ENCODE measurements at places on chromosomes 6 and 20.

GRCh38 chr6:115592025-115592424 is 468.7 kb downstream of the FRK start:
- no peak for DNase-seq

DNA sequence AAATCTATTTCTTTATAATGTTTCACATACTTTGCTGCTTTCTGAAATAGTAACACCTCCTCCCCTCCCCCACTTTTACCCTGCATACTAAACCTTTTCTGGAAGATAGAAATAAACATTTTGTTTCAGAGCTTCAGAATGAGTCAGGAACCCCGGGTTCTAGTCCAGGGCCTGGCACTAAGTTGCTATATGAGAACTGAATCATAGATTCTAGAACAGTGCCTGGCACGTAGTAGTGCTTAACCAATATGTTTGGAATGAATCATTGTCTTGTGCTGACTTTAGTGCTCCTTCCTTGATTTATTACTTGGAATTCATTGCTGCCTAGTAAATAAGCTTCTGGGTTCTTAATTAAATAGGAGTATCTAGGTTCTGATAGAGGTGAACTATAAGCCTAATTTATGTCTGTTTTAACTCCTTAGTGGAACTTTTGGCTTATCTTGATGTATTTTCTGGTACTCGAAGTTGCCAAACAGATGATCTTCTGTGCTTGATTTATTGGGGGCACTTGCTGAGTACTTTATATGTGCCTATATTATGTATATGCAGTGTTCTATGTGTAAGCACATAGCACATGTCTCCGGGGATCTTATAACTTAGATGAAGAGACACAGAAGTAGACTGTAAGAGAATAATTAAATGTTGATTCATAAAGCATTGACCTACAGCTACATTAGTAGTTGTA is 18.6 kb downstream of the TAB2 start:
- DNase-seq, result peak; percentile 31

- DNase-seq, result no peak
These were observed 17.2 kb downstream of the LAMP5 start for GRCh38 chr20:9531581-9531980.

- DNase-seq, result no peak
These were observed 2.2 kb upstream of the TUBB2B start for GRCh38 chr6:3229566-3230178.

DNA sequence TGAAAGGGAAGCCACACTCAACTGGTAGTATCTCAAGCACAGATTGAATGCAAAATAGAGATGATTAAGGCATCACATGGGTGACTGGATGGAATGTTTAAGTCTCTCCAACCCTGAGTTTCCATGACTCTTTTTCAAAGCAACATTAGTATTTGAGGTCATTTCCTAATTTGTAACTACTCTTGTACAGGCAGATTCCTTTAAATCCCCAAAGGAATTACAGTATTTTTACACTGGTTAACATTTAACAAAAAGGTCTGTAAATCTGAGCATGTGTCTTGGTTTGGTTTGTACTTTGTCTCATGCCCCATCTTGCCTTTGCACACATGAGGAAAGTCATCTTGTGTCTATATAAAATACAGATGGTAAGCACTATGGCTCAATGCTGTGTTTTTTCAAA is 15.1 kb downstream of the RMND1 start:
- DNase-seq, result no peak

- DNase-seq, result no peak
These were observed 292.1 kb downstream of the ADGB start for GRCh38 chr6:146890644-146891434.

- no peak for DNase-seq
These were observed 654.4 kb downstream of the EYS start for GRCh38 chr6:65052626-65053025.

- DNase-seq, result no peak
These were observed 29.5 kb downstream of the PXDC1 start for GRCh38 chr6:3721810-3722621.

- no peak for DNase-seq
These were observed 225.4 kb upstream of the PREP start for GRCh38 chr6:105628156-105628860.

DNA sequence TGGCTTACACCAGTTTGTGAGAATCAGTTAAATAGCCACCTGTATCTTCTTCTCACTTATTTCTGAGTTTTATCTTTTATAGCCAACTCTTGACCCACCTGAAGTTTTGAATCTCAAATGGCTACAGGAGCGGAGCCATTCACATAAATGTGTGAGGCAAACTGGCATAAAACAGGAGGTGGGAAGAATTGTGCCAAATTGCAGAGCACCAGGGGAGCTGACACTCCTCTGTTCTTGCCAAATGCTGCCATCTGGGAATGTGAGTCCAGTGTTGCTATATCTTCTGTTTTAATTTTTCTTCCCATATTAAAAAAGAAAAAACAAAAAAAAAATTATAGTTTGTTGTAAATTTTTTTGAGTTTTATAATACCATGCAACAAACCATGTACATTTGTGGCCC is 17.0 kb upstream of the RNF146 start:
- no peak for DNase-seq

DNA sequence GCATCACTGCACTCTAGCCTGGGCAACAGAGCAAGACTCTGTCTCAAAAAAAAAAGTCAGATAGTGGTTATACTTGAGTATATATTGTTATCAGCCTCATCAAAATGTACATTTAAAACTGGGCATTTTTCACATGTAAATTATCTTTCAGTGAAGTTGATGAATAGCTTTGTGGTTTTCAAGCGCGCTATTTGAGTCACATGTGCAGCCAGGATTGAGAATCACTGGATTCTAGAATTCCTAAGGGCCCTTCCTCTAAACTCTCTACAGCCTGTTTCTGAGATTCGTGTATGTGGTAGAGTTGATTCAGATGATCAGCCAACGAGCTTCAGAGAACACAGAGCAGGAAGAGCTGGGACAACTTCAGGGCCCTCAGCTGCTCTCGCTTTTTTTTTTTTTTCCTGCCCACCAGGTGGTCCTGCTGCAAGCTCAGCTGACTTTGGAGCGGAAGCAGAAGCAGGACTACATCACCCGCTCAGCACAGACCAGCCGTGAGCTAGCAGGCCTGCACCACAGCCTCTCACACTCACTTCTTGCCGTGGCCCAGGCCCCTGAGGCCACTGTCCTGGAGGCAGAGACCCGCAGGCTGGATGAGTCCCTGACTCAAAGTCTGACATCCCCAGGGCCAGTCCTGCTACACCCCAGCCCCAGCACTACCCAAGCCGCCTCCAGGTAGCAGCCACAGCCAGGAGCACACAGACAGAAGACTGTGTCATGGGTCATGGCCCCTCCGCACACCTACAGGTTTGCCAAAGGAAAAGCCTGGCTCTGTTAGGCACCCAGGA is 18.3 kb downstream of the C20orf173 start:
- no peak for DNase-seq

DNA sequence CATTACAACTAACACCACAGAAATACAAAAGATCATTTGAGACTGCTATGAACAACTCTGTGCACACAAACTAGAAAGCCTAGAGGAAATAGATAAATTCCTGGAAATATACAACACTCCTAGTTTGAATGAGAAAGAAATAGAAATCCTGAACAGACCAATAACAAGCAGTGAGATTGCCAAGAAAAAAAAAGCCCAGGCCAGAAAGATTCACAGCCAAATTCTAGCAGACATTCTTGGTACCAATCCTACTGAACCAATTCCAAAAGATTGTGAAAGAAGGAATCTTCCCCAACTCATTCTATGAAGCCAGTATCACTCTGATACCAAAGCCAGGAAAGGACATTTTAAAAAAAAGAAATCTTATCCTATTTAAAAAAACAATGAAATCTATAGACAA is 7.0 kb upstream of the CDK19 start:
- no peak for DNase-seq

DNA sequence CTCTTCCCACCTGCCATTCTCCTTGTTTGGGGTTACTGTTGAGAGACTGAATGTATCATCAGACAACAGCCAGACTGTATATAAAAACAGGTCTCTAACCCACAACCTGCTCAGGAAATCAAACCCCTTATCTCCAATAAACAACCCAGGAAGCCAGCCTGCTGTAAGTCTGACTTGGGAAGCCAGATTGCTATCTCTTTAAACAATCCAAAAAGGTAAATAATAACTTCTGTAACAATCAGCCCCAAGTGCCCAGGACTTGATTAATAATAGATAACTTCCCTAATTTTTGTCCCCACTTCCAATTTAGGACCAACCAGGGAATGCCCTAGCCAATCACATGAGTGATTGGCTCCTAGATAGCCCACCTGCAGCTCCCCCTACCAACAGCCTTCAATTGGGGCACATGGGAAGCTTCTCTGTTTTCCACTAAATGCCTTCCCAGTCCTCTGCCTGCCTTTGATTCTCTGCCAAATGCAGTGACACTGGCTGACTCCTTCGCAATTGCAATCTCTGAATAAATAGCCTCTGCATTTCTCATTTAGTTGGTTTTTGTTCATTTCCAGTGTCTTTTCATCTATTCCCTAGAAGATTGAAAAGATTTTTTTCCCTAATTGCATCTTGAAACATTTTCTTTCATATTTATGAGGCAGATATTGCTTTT is 117.1 kb upstream of the TAB2 start:
- DNase-seq, result no peak

DNA sequence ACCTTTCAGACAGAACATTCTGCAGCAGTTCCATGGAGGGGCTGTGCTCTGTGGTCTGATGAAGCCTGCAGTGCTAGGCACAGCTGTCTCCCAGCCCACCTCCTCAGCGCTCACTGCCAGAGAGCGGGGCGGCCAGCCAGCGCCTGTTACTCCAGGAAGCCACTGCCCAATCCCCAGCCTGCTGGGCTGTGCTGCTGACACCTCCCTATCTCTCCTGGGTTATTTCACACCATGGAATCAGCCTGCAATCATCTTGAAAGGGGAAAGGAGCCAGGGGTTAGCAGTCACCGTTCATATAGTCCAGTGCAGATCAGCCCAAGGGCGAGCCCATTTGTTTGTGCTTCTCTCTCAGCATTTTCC is 46.3 kb upstream of the NHSL1 start:
- DNase-seq, result no peak

- DNase-seq, result no peak
These were observed 10.0 kb downstream of the CEBPB start for GRCh38 chr20:50200482-50201104.

GRCh38 chr20:951384-952169 is 35.4 kb upstream of the ANGPT4 start:
- no peak for DNase-seq

DNA sequence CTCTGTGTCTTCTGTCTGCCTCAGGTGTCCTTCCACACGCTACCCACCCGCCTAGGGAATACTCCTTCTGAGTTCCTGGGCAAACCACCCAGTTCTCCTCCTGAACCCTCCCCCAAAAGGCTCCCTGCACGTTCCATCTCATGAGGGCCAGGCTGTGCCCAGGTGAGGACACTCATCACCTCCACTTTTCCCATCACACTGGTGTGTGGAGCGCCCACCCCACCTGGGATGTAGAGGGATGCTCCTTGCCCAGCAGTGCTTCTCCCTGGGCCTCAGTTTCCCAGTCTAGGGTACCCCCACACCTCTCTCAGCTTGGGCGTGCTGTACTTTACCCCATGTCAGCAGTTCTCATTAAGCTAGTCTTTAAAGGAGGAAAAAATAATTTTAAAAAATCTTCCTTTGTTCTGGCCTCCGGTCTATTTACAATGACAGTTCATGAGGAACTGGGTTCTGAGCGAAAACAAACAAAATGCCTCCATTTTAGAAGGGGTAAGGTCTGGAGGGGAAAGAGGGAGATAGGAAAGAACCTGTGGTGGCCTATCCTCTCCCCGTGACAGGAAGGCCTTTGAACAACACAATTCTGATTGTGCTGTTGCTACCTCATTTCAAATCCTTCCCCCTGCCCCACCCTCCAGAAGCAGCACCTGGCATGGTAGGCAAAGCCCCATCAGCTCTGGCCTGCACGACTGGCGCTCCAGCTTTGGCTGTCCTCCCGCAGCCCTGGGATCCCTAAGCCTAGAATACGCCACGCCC is 1.7 kb upstream of the C20orf203 start:
- DNase-seq, result no peak

DNA sequence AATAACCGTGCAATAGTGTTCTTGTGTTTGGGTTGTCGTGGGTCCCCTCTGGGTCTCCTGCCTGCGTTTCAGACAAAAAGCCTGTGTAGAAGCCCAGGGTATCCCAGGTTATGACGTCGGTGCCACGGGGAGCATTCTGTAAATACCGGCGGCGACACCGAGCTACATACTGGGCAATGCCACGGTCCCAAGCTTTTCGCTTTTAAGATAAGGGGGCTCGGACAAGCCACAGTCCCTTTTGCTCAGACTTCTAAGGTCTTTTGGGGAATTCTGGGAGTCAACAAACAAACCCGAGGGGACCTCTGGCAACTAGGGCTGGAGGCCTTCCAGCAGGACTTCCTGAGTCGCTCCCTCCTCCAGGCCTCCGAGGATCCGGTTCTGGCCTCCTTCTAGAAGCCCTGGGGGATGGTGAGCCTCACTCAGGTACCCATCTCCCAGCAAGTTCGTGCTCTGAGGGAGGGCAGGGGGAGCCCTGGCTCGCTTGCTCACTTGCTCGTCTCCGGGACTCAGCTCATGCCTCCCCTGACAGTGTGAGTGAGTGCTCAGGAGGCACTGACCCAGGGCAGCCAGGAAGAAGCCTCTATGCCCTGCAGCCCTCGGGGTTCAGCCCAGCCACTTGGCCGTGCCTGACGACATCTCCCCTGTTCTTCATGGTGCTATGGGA is 62.4 kb upstream of the MRPS10 start:
- no peak for DNase-seq

DNA sequence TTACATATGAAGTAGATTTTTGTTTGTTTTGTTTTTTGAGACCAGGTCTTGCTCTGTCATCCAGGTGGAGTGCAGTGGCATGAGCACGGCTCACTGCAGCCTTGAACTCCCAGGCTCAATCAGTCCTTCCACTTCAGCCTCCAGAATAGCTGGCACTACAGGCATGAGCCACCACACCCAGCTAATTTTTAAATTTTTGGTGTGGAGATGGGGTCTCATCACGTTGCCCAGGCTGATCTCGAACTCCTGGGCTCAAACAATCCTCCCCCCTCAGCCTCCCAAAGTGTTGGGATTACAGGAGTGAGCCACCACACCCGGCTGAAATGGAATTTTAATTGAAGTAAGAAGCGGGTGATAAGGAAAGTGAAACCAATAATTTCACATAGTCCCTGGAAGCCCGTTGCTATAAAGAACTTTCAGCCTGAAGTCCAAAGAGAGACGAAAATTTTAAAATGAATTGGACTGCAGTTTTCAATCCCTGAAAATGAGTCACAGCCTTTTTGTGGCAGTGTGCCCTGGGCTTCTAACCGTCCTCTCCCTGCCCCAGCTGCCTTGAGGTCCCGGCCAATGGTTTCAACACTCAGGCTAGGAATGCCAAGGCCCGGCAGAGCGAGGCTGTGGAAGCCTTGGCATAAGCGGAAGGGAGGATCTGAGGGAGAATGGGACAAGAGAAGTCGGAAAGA is 757 bp downstream of the RAET1E start:
- DNase-seq, result no peak

DNA sequence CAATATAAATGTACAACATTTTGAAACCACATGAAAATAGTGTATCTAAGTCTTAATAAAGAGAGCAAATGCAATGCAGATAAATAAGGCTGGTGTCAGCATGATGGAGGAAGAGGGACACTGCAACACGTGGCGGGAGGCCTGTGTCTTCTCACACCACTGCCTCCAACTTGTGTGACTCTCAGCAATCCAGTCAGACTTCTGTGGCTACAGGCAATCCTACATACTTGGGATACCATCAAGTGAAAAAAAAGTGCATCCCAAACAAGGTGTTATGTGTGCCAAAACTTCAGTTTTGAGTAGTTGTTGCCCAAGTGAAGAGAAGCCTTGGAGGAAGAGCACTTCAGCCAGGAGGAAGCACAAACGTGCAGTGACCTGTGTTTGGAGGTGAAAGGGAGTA is 68.6 kb downstream of the PKIB start:
- no peak for DNase-seq

Data from activated T-helper 9 cell treated with anti-CD3 and anti-CD28 coated beads, Interleukin-2, amount 50 U/mL, for 16 hours (primary cell).